ENCODE measurements at places on chromosomes 16 and 17.

DNA sequence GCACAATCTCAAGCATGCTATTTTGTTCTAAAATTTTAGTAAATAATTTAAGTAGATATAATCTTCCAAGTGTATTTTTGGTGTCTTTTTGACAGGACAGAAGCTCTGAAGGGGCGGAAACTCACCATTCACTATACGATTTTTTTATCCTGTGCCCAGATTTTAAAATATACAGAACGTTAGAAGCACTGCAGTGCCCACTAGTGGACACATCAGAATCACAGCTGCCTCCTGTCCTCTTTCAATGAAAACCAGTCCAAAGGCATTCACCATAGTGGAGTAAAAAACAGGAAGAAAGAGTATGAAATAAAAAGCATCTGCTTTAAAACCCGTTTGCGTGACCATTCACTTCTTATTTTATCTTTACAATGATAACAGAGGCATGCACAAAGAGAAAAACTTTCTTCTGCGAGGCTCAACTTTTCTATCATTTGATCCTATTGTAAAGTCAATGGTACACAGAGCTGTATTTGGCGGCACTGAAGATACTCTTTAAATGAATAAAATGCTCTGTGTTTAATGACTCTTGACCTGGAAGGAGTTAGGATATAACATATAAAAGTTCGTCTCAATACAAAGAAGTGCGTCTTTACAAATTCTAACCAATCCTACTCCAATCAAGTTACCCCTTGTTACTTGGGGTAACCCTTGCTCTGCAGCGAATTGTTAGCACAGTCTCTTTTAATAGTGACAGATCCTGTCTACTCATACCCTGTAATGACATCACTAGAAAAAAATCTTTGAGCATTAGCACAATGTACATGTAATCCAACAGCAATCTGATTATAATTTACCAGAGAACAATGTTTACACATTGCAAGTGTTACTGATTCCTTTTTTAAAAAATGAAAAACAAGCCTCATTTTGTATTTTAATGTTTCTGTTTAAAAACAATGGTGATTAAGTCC, 339.8 kb upstream of the PSMD7 start:
- no peak for DNase-seq

DNA sequence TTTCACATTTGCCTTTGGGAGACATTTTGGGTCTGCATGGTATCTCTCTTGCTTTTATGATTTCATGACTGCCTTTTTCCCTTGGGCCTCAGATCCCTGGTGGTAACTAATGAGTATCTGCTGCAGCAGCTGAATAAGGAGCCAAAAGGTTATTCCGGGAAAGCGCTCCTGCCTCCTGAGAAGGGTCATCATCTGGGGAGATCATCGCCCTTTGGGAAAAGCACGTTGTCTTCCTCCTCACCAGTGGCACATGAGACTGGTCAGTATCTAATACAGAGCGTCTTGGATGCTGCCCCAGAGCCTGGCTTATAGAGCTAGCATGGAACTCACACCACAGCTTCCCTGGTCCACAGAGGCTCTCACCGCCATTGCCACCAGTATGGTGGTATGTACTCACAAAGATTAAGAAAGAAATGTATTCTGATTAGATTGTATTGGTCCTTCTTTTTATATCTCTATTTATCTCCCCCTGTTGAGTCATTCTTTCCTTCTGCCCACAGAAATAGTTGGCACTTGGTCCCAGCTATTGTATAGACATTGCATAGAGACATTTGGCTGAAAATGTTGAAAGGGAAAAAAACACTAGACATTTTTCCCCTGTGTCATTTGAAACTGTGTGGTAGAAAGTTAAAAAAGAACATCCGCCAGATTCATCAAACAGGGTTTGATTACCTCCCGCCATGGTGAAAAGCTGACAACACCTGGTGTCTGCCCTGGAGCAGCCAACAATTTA, 8.4 kb downstream of the TPPP3 start:
- DNase-seq: no peak

- DNase-seq: no peak
These were observed 93.3 kb downstream of the BRIP1 start for GRCh38 chr17:61770043-61770442.

DNA sequence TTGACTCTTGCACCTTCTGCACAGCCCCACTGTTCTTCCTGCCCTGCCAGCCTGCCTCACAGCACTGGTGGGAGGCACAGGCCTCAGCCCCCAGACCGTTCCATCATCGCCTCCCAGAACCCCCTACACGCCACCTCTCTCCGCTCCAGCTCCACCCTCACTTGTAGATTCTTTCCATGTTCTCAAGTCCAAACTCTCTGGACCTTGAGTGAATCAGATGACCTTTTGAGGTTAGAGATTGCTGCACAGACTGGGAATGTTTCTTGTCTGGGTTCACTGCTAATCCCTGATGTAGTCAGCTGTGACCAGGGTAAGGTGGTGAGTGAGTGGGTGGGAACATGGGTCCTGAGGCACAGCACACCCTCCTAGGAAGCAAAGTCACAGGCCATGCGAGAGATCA, 272.4 kb downstream of the IRF8 start:
- DNase-seq: no peak

DNA sequence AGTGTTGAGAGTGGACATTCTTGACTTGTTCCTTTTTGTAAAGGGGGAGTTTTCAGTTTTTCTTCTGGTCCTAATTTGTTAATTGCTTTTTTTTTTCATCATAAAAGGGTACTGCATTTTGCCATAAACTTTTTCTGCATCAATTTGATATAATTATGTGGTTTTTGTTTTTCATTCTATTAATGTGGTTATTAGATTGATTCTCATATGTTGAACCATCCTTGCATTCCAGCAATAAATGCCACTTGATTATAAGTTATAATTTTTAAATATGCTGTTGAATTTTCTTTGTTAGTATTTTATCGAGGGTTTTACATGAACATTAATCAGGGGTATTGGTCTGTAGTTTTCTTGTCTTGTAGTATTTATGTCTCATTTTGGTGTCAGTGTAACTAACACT, 87.2 kb upstream of the SMIM36 start:
- no peak for DNase-seq

- DNase-seq: no peak
These were observed 86.2 kb downstream of the OR1D5 start for GRCh38 chr17:2977157-2977556.

DNA sequence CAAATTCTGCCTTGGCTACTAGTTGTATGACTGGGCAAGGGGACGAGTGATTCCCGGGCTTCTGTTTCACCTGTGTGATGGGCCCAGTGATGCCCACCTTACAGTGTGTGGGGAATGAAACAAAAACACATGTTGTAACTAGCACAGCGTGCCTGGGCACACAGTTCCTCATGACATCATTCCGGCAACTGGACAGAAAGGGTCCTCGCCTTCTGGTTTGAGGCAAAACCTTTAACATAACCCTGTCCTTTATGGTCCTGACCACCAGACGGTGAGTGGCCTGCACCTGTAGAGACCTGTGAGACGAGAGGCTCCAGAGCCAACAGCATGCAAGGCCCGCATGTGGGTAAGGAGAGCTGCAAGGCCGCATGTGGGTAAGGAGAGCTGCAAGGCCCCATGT, 7.7 kb upstream of the SLC38A8 start:
- DNase-seq: no peak

DNA sequence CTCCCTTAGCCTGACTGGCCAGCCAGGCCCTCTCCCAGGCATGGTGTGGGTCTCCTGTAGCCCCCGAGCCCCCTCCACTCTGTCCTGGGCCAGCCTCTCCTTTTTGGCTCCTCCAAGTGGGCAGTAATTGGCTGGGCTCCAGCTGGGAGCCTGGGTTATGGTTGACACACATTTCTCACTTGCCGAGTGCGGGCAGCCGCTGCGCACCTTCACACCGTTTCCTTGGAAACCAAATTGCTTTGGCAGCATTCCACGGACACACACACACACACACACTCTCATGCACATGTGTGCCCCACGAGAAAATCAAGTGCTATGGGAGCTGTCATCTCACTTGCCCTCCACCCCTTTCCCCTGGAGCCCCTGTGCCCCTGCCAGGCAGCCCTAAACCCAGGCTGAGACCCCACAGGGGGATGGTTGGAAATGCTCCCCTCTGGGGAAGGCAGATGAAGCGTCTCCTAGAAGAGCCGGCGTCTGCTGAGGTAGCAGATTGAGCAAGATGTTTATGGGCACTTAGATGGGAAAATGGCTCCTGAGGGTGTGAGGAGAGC, 402.7 kb upstream of the TNRC6C start:
- no peak for DNase-seq

DNA sequence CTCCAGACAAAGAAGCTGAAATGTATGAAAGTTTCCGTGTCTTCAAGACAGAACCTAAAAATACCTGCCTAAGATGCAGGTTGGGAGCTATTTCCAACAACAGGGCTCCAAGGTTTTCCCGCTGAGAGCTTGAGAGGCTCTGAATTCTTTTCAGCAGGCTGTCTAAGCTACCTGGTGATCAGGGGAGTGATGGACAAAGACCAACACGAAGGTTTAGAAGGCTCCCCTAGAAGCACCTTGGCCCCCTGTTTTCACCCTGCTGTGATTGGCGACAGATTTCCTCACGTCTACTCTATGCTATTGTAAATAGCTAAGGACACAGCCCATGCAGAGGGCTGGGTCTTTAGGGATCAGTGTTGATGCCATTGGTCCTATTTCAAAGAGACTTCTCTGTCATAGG, 275.2 kb upstream of the SALL1 start:
- no peak for DNase-seq

- DNase-seq: no peak
These were observed 13.3 kb upstream of the CD300LD start for GRCh38 chr17:74605361-74605760.

GRCh38 chr17:64426596-64426995, 22.3 kb upstream of the MILR1 start:
- no peak for DNase-seq

- no peak for DNase-seq
These were observed 22.2 kb upstream of the CYLD start for GRCh38 chr16:50719401-50720337.

DNA sequence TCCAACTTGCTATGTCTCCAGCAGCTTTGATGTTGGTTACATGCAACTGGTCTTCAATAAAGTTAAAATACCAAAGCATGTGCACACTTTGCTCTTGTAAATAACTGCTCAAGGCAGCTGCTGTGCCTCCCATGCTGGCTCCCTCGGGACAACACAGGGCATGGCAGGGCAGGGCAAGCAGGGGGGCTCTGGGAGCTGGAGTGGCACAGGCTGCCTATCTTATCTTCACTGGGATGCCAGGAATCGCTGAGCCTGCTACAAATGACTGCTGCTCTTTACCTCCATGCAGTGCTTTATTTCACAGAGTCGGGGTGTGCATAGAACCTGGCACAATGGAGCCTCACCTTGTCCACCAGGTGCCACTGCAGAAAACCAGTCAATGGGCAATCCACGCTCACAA, 21.8 kb downstream of the PEMT start:
- DNase-seq: no peak

- DNase-seq: no peak
These were observed 56.3 kb upstream of the DHX40 start for GRCh38 chr17:59508999-59509625.

DNA sequence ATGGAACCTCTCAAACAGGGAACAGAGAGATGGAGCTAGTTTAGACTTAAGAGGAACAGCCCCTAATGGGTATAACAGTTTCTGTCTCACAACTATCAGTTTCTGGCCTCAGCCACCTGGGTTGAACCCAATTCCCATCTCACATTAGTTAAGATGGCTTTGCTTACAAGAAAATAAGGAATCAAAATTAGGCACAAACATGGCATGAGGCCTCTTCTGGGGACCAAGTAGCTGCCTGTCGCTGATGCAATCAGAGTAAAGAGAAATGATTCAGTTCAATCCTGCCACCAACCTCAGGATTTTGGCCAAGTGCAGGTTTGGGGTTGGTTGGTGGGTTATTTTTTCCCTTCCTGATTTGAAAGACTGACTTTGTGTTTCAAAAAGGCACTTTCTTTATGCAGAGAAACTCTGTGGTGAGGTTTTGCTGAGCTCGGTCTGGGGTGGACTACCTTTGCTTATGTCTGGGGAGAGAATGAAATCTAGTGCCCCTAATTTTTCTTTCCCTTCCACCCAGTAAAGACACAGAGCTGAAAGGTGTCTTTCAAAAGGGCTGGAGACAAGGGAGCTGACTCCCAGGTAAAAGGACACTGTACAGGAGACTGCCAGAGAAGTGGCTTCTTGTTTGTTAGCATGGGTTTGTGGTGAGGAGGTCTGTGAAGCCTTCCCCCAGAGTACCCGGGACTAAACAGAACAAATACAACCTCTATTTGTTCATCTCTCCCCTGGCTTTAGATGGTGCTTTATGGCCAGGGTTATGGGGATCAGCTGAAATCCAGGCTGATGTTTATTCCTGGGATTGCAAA, 44.8 kb upstream of the NFAT5 start:
- DNase-seq: no peak

DNA sequence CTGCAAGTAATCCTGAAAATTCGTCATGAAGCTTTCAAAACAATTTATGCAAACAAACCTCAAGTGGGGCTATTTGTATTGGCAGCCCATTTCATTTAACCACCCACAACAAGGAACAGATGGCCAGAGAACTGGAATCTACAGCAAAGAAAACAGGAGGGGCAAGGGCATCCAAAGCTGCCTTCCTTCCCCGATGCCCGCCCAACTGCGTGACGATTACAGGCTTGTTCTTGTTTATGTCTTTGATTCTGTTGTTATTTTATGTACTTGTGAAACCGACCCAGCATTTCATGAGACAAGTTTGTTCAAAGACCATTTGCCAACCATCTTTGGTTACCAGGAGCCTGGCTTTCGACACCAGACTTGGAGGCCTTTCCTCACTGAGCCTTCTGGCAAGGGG, 59.1 kb upstream of the IRX6 start:
- DNase-seq: no peak

DNA sequence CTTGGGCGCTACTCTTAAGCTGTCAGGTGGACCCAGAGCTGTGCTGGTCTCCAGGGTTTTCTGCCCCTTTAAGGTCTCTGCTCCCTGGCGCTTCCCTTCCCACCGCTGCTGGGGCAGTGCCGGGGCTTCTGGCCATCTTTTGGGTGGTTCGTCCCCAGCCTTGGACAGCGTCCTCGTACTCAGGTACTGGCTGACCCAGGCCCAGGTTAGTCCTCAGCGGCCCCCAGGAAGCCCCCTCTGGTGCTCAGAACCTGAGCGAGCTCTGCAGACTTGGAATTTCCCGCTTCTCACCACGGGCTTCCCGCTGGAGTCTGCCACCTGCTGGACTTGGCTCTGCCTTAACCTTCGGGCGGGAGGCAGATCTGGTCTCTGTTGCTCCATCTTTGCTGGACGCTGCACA, 94.1 kb upstream of the ZNF750 start:
- DNase-seq: peak; percentile 23

- peak; percentile 78 for DNase-seq
These were observed 8.1 kb upstream of the MT1E start for GRCh38 chr16:56617212-56618085.

DNA sequence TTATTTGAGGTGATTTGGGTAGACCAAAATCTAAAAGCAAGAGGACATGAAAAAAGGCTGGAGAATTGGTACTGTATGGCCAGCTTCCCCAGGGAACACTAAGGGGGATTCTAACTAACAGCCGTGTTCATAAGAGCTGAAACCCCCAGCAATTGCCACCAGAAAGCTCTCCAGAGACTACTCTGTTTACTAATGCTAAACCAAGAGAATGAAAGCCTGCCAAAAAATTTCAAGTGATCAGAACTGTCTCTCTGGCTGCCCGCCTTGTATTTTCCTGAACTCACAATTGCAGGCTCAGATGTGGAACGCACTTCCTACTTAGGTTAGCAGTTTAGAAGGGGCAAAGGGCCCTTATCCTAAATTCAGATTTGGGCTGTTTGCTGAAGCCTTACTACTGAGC, 24.1 kb downstream of the MYH10 start:
- no peak for DNase-seq

- DNase-seq: no peak
These were observed 35.9 kb downstream of the CMTM4 start for GRCh38 chr16:66660422-66661209.

Data from left forelimb (tissue), 1 donor.